ENCODE measurements at places on chromosomes 1 and 21.
A peak's percentile ranks its signal among the peaks of the same experiment; 100 is the strongest.

DNA sequence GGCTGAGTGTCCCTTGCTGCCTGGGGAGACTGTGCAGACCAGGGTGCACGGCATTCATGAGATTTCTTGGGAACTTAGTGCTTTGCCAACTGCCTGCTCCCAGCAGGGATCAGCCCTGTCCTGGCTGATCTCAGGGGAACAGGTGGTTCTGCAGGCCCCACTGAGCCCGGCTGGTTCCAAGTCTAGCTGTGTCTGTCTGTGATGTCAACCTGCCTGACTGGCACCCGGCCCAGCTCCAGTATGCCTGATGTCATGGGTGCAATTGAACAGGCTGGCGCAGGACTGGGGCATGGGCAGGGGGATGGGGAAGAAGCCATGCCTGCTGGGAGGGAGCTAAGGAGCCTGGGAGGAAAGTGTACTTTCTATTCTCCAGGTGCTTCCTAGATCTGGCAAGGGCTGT is 227.1 kb downstream of the GRIK3 start:
- no peak for DNase-seq

- DNase-seq: no peak
Measured at GRCh38 chr21:35254006-35254764, 205.1 kb upstream of the RUNX1 start.

GRCh38 chr1:32501865-32502264 is 37.0 kb downstream of the ZBTB8B start:
- DNase-seq: no peak

- DNase-seq: peak; percentile 87
Measured at GRCh38 chr1:39158327-39159086, 46.0 kb upstream of the MACF1 start.

- peak; percentile 38 for DNase-seq
Measured at GRCh38 chr1:115980998-115981993, 5.0 kb downstream of the SLC22A15 start.

- DNase-seq: no peak
Measured at GRCh38 chr1:21933397-21934248, 3.5 kb downstream of the HSPG2 start.

DNA sequence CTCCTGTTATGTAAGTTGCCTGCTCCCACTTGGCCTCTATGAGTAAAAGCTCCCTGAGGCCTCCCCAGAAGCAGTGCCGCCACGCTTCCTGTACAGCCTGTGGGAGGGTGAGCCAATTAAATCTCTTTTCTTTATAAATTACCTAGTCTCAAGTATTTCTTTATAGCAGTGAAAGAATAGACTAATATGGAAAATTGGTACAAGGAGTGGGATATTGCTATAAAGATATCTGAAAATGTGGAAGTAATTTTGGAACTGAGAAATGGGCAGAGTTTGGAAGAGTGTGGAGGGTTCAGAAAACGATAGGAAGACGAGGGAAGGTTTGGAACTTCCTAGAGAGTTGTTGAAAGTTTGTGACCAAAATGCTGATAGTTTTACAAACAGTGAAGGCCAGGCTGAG is 572.3 kb downstream of the MATN1 start:
- DNase-seq: no peak

- no peak for DNase-seq
Measured at GRCh38 chr1:67802565-67802964, 30.7 kb downstream of the GNG12 start.

- no peak for DNase-seq
Measured at GRCh38 chr1:117466761-117467160, 99.5 kb downstream of the MAN1A2 start.

- DNase-seq: no peak
Measured at GRCh38 chr1:111476761-111477309, 3.1 kb downstream of the C1orf162 start.

DNA sequence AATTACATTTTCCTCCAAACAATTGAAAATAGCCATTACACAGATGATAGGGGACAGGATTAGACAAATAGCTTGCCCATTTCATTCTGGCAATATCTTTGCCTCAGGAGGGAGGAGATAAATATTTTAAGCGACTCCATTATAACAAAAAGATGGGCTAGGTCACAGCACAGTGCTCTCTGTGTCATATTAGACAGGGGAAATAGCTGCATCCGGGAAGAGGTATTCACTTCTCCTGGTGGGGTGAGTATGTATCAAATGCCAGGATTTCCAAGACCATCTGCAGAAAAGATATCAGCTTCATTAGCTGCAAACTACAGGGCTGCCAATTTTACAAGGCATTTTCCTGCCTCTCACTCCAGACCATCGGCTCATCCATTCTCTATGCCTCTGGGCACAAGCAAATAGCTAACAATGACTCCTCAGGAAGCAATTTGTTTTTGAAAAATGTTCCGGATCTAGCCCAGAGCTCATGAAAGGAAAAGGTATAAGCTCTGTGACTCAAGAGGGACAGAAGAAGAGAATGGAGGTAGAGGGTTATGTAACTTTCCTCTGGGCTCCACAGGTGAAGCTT is 41.9 kb upstream of the ANGPTL7 start:
- DNase-seq: no peak

DNA sequence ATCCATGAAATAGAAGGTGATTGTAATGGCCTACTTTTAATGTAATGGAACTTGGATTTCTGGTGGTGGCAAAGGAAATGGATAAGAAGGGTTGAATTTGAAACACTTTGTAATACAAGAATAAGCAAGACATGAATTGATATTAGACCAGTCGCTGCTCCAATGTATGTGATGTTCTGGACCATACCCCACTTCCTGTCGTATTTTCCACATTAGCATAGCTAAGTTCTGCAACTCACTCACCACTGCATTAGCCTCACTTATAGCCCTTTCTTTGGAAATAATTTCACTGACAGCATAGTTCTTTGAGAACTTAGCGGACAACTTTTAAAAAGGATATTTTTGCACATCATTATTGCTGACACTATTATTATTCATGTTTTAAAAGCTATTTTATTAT is 32.3 kb upstream of the CNIH3 start:
- DNase-seq: no peak

DNA sequence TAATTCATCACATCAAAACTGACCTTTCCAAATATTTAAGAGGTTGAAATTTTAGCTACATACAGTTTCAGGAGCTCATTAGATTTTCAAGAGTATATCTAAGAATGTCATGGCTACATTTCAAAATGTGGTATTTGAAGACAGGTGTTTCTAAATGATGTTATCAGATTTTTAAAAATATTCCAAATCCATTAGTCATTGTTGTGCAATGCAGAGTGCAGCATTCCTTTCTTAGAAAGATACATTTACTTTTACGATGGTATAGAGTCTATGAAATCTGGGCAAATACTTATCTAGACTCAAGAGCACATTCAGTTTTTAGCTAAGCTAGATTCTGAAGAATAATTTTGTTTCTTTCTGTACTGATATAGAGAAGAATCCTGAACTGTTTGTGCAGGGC is 230.3 kb downstream of the CHRM3 start:
- no peak for DNase-seq

DNA sequence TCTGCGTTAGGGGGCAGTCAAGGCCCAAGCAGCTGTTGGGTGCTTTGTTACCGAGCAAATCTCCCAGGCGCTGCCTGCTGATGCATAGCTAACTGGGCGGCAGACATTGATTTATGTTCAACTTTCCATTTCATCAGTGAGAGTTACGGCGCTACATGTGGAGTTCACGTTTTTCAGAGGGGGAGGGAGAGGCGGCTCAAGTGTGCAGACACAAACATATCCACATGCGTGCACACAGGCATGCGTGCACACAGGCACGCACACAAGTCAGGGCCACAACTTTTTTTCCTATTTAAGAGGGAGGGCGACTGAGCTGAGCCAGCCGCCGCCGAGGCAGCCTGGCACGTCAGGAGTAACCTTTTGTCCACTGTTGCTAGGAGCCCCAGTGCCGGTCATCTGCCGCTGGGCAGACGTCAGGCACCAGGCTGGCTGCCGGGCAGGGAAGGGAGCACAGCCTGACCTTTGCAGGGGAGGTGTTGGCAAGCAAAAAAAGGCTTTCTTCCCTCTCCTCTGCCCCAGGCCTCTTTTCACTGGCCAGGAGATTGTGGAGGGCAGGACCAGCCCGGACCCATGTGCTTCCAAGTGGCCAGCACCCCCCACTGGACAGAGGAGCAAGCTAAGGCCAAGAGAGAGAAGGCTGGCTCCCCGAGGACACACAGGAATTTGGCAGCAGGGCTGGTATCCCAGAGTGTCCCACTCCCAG is 73.3 kb downstream of the MRPL37 start:
- no peak for DNase-seq

DNA sequence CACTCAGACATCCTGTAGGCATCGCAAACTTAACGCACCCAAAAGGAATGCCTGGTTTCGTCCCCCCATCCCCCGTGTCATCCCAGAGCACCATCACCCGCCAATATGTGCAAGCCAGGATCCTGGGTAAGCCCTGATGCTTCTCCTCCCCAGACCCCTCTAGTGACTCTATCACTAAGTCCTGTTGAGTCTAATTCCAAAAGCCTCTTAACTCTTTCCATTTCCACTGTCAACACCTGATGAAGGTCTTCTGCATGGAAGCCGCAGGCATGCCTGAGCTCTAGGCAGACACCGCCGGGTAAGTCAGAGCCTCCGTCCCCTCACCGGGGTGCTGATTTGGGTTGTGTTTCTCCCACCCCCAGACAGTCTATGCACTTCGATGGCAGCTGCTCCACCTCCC is 5.3 kb upstream of the ADARB1 start:
- DNase-seq: no peak

- DNase-seq: peak; percentile 79
Measured at GRCh38 chr1:8314346-8315280, 3.3 kb upstream of the SLC45A1 start.

DNA sequence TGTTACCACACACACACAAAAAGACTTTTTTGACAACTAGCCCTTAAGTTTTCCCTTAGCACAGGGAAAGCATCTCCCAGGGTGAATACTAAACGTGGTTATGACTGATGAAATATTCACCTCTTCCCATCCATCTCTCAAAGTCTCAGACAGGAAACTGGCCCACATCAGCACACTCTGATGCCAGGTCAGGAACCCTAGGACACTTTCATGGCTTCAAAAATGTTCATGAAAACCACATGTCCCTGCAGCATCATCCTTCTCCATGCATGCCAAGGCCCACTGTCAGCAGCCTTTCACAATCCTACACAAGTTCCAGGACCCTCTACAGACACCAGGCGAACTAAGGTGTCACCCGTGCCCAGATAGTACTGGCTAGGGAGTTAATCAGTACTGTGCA is 68.7 kb downstream of the DNTTIP2 start:
- no peak for DNase-seq

GRCh38 chr1:219119839-219120238 is 53.8 kb upstream of the LYPLAL1 start:
- DNase-seq: no peak

DNA sequence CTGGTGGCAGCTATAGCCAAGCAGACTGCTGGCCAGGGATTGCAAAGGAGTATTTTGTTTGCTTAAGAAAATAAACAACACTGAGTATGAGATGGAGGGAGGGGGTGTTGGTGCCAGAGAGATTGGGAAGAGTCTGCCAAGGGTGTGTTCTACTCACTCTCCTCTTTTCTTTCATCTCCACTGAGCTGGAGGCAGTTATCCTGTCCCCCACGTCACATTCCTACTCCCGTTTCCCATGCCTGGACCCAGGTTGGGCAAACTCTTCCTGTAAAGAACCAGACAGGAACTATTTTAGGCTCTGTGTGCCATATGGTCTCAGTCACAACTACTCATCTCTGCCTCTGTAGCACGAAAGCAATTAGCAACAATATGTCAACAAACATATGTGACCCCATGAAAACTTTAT is 1.4 kb upstream of the IL24 start:
- DNase-seq: no peak

GRCh38 chr1:29739176-29739575 is 502.9 kb downstream of the PTPRU start:
- DNase-seq: no peak

DNA sequence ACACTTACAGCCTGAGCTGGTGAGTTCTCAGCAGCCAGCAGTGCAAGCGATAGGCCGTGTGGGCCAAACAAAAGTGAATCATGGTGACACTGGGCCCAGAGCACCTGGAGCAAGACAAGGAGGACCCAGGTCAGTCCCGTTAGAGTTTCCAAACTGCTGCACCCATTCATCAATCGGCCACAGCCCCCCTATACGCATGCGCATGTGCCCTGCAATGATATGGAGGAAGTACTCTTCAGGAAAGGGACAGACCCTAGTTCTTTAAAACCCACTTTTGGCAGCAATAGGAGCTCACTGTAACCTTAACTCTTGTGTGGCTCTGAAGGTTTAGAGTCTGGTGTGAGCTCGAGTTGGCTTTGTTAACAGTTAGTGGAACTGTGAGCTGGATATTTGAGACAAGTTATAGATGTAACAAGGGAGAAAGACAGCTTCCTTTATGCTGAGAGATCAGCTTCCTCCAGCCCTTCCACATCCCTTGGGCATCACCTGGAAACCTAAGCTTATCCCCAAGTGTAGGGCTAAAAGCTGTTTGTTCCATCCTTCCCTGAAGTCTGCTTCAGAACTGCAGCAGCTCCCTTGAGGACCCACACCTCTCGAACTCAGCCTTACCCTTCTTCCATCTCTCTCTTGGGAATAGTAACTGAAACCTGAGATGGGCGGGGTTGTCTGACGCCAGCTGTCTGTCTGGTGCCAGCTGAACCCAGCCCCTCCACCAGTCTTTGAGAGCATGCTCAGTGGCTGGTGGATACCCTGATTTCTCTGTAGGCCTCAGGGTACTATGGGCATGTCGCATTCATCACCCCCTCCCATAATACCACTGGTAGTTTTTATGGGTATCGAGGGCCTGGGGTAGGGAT is 17.7 kb downstream of the NMNAT1 start:
- no peak for DNase-seq

GRCh38 chr21:32315511-32316281 is 17.0 kb downstream of the MRAP start:
- no peak for DNase-seq

GRCh38 chr1:90340606-90341005 is 345.7 kb downstream of the ZNF326 start:
- no peak for DNase-seq

GRCh38 chr1:3721955-3722465 is 30.2 kb upstream of the CCDC27 start:
- no peak for DNase-seq

DNA sequence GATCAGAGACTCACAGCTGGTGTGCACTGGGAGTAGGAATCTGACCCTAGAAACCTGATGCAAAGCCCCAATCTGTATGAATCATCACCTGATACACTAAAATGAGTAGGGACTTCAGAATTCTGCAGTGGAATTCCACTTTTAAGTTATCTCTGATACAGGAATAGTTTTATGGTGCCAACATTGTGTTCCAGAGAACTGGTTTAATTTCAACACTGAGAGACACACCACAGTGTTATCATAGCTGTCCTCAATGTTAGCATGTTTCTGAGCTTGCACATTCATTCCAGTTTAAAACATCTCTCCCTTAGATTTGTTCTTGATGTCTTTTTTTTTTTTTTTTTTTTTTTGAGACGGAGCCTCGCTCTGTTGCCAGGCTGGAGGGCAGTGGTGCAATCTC is 7.1 kb downstream of the UTS2 start:
- no peak for DNase-seq

GRCh38 chr1:182777386-182777785 is 12.2 kb upstream of the NPL start:
- no peak for DNase-seq

Data from Caco-2 (cell line).